NCI-H2227 treated with DMSO at 0.1 percent for 48 hours (cell line): ENCODE measurements at places on chromosomes 12 and 14.

DNA sequence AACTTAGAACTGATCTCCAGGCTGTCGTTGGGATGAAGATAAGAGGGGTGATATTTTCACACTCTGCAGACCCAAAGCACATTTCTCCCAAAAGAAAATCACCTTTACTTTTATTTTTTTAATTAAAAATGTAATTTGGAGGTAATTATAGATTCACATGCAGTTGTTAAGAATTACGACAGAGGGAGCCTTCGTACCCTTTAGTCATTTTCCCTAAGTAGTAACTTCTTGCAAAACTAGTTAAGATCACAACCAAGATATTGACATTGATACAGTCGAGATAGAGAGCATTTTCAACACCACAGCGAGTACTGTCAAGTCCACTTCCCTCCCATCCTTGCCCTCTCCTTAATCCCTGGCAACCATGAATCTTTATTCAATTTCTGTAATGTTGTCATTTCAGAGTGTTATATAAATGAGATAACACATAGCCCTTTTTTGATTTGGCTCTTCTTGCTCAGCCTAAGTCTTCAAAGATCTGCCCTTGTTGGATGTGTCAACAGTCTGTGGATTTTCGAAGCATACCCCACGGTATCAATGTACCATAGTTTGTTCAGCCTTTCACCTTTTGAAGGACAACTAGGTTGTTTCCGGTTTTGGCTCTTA lies 39.6 kb downstream of the DNAH10 start:
- DNase-seq: no peak

DNA sequence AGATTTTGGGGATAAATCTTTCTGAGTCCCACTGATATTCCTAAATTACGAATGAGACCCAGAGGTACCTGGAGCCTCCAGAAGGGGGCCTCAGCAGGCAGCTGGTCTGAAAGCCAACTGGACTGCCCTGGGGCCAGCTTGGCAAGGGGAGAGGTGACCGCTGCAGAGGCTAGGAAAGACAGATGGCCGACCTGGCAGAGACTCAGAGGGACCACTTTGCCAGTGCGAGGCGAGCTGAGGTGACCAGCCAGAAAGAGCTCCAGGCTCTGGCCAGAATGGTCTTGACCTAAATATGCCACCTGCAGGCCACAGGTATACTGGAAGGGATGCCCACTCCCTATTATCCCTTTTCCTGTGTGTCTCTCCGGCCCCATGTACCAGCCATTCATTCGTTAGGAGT lies 256.8 kb upstream of the GARIN6 start:
- DNase-seq: no peak

- no peak for DNase-seq
Observed at GRCh38 chr14:102097441-102098135, 10.7 kb upstream of the HSP90AA1 start.

DNA sequence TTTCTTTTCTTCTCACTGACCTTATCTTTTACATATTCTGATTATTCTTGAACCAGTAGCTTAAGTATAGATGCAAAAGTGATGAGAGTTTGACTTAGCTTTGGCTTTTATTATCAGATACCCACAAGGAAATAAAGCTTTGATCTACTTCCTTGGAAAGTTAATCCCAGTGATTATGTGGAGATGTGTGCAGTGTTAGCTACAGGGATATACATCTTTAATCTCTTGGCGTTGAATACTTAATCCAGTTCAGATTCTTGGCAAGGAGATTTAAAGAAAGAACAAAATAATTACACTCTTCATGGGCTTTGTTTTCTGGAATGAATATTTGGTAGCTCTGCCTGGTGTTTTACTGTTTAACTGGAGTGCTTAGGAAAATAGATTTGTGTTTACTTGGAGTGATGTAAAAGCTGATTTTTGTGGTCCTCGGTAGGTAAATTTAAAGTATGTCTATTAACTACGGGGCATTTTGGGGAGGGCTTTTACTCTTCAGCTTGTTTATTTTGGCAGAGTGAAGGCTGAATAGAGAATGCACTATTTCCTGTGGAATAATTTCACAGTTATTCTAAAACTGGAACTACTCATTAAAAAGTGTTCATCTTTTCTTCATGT lies 150.1 kb upstream of the LRIG3 start:
- DNase-seq: no peak

DNA sequence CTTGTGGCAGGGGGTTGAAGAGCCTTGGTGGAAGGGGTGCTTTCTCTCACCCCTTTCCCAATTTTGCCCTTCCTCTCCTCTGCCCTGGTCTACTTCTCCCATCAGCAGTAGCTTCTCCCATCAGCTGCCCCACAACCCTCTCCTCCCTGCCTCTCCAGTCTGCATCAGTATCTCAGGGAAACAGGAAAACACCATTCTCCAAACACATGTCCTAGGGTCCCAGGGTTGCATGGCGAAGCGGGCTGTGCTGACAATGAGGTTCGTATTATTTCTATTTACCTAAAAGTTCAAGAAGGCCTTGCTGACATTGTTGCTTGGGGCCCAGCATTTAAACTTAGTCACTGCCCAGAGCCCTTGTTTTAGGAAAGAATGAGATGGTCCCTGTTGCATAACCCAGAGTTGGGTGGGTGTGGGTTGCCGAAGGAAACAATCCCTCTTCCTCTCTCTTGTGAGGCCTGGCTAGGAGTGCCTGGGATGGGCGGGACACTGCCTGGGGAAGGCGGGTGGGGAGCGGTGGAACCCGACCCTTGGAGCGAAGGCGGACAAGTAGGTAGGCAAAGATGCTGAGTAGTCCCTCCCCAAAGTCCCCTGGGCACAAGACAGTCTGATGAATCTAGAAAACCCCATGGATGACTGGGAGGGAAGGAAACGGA lies 1.3 kb upstream of the IGFBP6 start:
- no peak for DNase-seq

DNA sequence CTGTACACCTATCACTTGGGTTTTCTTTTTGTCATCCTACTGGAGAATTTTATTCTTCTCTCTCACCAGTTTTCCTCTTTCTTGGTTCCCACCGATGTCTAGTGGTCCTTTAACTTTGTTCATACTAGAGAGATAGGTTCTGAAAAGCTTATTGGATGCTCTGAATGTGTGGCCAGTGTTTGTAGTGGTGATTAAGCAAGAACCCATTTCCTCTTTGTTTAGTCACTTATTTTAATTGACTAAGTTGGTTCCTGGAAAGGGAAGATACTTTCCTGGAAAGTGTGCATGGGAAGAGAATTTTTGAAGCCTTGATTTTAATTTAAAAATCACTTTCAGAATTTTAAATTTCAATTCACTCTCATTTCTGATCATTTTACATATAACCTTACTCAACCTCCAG lies 127.2 kb downstream of the OTOGL start:
- DNase-seq: no peak

- DNase-seq: no peak
Observed at GRCh38 chr12:57397441-57397840, 33.4 kb downstream of the R3HDM2 start.

DNA sequence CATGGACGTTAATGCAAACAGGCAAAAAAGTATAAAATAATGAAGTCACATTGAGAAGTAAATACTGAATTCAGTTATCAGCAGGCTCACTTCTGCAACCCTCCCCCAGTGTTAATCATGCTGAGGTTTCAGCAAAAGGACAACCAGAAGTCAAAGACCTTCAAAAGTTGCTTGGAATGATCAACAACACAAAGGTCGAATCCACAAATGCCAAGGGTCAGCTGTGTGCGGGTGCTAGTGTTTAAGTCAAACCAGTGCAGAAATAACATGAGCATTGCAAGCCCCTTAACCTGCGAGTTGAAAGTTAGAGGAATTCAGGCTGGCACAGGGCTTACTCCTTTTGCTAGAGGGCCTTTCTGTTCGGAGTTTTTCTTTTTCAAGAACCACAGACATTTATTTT lies 436.7 kb upstream of the SEL1L start:
- DNase-seq: no peak

DNA sequence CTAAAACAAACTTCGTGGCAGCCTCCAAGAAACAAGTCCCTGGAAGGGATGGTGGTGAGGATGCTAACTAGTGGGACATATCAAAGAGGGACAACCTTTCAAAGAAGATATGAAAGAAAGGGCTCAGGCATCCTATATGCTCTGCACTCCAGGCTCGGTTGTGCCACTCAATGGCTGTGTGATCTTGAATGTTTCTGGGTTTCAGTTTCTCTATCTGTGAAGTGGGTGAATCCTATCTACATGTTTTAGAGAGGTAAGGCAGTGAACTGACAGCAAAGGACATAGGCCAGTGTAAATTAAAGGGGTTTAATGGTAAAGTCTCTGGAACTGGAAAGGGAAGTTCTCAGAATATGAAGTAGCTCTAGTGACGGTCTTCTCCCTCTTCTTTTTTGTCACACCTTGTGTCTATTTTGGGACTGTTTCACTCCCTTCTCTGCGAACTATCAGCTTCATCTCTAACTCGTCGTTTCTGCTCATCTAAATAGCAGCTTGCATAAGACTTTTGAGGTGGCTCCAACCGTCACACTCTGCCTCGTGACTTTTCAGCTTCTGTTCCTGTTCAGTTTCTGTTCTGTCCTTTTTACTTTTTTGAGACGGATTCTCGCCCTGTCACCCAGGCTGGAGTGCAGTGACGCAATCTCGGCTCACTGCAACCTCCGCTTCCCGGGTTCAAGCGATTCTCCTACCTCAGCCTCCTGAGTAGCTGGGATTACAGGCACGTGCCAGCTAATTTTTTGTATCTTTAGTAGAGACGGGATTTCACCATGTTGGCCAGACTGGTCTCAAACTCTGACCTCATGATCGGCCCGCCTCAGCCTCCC lies 273.6 kb downstream of the SUDS3 start:
- DNase-seq: no peak

DNA sequence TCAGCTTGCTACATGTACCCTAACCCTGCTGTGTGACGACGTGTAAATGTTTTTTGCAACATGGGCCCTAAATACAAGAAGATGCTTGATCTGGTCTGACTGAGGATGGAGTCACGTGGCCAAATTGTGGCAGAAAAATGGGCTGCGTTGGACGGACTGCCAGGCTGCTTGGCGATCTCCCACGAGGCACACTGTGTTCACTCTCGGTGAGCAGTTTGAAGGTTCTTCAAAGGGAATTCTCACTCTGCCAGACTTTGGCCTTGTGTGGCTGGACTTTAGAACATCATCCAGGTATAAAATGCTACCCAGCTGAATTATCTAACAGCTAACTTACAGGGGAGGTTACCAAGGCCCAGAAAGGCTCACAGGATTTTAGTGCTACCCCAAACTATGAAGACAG lies 85.1 kb downstream of the KDM2B start:
- no peak for DNase-seq

- DNase-seq: no peak
Observed at GRCh38 chr12:84954415-84954814, 41.8 kb upstream of the SLC6A15 start.

GRCh38 chr12:61563665-61564450 lies 696.3 kb upstream of the USP15 start:
- DNase-seq: no peak

GRCh38 chr14:54908190-54908589 lies 5.6 kb upstream of the GCH1 start:
- DNase-seq: no peak

DNA sequence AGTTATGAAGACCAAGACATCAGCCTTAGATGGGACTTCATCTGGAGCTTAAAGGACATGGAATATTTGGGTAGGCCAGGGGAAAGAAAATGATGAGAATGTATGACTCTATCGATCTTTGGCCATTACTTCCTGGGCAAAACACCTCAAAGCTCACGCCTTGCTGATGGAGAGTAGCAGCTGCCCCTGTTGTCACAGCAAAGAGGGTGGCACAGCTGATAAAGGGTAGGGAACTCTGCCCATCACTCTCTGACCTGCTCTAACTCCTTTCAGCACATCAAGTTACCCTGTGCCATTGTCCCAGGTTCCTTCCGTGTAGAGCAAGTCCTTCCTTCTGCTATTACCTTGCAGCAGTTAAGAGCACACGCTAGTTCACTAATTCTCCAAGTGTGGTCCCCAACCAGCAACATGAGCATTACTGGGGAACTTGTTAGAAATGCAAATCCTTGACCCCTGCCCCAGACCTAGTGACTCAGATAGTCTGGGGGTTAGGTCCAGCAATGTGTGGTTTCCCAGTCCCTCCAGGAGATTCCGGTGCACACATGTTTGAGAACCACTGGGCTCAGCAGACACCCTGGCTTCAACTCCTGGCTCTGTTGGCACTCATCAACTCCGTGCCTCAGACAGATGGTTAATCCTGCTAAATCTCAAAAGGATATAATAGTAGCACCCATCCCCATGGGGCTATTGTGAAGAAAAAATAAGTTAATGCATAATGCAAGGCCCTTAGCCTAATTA lies 93.7 kb upstream of the EEA1 start:
- DNase-seq: no peak

GRCh38 chr14:100691395-100692056 lies 35.2 kb upstream of the DLK1 start:
- no peak for DNase-seq

DNA sequence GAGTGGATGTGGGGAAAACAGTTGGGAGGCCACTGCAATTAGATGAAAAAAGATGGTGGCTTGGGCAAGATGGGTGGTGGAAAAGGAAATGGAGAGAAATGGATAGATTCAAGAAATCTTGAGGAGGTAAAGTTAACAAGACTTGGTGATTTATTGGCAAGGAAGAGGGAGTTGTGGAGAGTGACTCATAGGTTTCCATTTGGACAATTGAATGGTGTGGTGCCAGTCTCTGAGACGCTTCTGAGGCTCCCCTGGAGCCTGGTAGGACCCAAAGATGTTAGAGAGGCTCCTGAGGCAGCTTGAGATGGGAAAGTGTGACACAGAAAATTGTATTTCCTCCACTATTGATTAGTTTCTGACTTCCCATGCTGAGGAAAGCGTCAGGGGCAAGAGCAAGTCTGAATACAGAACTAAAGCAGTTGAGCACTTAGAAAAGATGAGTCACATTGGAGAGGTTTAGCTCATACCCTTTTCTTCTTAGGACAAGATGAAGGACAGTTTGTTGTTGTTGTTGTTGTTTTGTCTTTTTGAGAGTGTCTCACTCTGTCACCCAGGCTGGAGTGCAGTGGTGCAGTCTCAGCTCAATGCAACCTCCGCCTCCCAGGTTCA lies 4.5 kb downstream of the PRPF40B start:
- DNase-seq: no peak

- DNase-seq: no peak
Observed at GRCh38 chr12:75744607-75745256, 233.3 kb upstream of the KRR1 start.

- DNase-seq: no peak
Observed at GRCh38 chr12:86139671-86140070, 116.5 kb downstream of the MGAT4C start.

DNA sequence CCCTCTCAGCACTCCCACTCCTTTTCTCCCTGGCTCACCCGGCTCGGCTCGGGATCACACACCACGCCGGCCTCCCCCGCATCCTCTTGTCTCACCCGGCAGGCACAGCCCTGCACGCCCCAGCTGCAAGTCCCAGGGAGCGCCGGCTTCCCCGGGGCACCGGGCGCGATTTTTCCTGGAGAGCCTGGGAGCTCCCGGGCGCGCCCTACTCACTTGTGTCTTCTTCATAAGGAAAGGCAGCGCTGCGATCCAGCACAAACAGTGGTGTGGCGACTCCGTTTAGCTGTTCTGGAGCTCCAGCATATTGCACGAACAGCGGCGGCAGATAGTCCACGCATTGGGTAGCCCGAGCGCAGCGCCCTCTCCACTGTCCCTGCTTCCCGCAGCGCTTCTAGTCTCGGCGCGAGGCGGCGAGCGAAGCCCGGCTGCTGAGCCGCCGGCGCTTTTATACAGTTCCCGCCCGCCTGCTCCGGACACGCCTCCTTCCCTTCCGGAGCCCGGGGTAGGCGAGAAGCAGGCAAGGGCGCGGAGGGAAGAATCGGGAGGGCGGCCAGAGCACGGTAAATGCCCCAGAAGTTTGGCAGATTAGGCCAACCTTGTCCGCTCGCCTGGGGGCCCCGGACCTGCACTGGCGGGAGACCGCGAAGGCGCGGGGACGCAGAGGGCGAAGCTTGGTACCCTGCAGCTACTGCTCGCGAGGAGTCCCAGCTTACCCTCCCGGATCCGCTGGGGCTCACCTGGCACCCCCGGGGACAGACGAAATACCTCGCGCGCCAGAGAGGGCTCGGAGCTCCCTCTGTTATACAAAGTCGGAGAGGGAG lies at the start of gene KITLG:
KITLG (minus strand) TSS at position 421 of the 821 bp plus-strand sequence; CDS start at position 228, 193 bp downstream.
- DNase-seq: peak; percentile 82
